ENCODE measurements at places on chromosomes 5 and 9.

GRCh38 chr9:13026956-13027355 is 252.1 kb downstream of the LURAP1L start:
- DNase-seq: no peak

- no peak for DNase-seq
Observed at GRCh38 chr9:95740217-95741004, 135.1 kb upstream of the ERCC6L2 start.

DNA sequence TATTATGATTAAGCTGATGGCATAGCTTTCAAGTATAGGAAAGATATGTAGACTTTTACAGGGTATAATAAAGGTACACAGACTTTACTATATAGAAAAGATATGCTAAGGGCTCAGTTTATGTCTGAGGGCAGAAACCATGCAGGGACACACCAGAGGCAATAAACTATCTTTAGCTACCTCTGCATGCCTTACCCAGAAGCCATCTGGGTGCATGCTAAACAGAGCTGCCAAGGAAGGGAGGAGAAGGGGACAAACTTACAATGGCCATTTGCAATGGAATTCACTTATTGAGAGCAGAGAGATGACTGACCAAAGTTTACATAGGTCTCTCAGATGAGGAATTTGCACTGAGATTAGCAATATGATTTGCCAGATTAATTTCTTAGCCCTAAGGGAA is 143.1 kb upstream of the NR4A3 start:
- no peak for DNase-seq

DNA sequence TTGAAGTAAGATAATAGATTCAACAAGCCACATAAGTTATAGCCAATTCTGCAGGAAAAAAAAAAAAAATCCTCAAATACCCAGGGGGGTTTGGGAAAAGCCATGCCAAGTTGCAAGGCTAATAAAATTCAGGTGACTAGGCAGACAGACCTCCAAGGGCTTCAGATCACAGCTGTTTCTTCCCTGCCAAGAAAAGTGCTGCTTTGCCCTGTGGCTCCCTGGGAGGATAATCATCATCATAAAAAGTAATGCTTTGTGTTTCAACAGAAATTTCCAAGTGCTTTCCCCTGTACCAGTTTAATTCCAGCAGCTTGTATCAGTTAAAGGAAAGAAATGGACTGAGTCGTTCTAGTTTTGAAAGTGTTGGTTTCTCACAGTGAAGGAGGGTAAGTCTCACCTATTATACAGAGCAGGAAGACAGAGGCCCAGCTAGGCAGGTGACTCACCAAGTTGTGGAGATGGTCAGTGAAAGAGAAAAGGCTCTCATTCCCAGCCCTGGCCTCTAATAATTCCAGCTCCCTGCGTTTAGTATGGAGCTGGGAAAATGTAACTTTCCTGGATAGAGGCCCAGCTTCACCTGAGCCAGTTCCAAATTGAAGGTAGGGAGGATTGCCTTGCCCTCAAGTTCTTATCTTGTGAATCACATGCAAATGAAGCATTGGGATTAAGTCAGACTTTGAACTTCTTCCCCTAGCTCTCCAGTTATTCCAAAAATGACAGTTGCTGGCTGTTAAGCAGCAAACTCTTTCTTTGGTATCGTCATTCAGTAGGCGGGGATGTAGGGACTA is 263.4 kb downstream of the GRIA1 start:
- no peak for DNase-seq

DNA sequence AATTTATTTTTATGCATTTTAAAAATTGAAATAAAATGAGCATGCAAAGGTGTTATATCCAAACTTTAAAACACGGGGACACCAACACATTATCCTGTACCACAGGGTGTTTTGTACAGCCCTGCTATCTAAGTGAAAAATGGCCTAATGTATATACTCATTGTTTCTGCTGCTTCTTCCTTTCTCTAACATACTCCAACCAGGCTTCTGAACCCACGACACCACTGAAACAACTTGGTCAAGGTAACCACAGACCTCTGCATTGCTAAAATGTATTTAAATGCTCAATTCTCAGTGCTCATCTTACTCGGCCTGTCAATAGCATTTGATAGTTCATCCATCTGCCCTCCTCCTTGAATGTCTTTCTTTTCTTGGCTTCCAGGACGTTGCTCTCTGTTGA is 48.3 kb downstream of the DENND1A start:
- no peak for DNase-seq

GRCh38 chr5:158483281-158483860 is 616.3 kb downstream of the EBF1 start:
- no peak for DNase-seq

GRCh38 chr5:569358-569867 is 42.7 kb upstream of the CEP72 start:
- no peak for DNase-seq

- no peak for DNase-seq
Observed at GRCh38 chr5:107769519-107769918, 98.8 kb upstream of the EFNA5 start.

GRCh38 chr5:68012429-68012828 is 203.1 kb upstream of the PIK3R1 start:
- no peak for DNase-seq

DNA sequence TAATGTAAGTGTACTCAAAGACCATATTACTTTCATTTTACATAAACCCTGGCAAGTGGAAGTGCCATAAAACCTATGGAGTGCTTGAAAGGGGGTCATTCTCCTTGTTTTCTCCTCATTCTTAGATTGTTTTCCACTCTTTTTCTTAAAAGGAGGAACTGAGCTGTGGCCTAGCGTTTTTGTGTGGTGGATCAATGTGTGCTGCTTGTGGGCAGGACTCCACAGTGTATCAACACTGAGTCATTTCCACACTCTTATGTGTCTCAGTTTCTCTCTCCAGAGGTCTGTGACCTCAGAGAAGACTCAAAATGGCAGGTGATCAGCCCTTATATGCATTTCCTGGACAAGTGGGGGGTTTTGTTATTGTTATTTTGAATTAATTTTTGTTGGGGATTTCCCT is 516.1 kb upstream of the CDH10 start:
- no peak for DNase-seq

DNA sequence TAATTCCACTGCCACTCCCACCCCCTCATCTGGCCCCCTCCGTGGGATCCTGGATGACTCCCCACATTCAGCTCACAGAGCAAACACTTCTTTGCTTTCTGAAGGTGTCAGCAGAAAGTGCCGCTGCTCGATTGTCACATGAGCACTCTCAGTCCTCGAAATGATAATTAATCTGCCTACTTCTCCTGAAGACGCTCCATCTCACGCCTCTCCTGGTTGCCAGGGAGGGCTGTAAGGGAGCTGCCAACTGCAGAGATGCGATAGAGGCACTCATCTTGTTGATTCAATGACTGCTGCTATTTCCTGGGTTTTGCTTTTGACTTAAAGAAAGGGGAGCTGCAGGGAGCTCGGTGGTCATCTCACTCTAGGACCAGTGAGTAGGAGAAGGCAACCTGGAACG is 206.5 kb downstream of the DAB2IP start:
- no peak for DNase-seq

DNA sequence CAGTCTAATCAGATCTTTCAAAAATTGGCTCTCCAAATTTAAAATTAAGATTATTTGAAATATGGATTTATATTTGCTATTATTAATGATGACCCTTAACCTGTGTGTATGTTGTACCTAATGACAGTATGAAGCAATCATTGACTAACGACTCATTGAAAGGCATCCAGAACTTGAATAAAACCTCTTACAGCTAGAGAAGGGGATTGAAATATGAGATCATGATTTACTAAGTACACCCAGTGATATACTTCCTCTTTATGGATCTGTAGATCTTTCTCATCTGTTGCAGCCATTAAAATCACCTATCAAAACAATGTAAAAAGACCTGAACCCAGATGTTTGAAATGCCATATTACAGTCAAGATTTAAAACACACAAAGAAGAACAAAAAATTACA is 126.5 kb downstream of the RPS23 start:
- DNase-seq: no peak

DNA sequence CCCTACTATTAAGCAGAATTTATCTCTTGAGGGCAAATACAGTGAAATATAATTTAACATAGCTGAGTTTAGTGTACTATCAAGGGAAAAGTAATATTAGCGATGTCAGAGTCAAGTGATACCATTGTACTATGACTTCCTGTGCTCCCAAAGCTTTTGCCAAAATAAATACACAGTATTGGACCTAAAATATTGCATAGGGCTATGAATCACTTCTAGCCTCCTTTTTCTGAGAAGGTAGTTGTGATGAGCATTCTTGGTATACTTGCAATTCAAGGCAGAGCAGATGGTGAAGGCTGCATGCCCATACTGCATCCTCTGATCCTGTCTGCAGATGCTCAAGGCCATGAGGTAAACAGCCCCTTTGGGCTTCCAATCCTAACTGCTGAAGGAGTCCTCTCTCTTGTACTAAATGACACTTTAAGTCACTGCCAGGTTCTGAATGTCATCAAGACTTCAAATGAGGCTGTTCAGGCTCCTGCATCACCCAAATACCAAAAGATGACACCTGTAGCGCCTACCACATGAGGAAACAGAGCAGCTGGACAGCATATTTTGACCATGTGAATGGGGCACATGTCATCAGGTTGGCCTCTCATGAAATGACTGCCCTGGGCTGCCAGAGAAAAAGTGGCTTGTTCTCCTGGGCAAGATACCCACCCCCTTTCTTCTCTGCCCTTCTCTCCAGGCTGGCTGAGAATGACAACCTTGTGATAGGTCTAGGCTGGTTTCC is 29.7 kb upstream of the PPP2CA start:
- no peak for DNase-seq

GRCh38 chr5:141805874-141806595 is 72.2 kb downstream of the PCDH1 start:
- no peak for DNase-seq

DNA sequence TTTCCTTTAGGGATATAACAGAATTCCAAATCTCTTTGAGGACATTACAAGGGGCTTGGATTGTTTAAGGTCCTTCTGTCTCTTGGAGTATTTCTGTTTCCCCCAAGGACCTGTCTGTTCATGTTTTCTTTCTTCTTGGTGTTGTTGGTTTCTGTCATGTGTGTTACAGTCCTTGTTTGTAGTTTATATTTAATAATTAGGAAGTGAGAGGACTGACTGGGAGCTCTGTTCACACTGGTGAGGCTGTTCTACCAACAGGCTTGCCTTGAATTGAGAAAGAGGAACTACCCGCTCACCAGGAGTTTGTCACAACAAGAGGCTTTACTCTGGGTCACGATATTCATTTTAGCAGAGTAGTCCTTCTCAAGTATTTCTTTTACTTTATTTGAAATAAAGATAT is 119.2 kb upstream of the SV2C start:
- no peak for DNase-seq

- DNase-seq: no peak
Observed at GRCh38 chr5:172719211-172719610, 51.8 kb downstream of the DUSP1 start.

- no peak for DNase-seq
Observed at GRCh38 chr5:177124486-177124991, 9.0 kb upstream of the NSD1 start.

GRCh38 chr9:80485420-80486250 is 913.9 kb downstream of the TLE4 start:
- no peak for DNase-seq

DNA sequence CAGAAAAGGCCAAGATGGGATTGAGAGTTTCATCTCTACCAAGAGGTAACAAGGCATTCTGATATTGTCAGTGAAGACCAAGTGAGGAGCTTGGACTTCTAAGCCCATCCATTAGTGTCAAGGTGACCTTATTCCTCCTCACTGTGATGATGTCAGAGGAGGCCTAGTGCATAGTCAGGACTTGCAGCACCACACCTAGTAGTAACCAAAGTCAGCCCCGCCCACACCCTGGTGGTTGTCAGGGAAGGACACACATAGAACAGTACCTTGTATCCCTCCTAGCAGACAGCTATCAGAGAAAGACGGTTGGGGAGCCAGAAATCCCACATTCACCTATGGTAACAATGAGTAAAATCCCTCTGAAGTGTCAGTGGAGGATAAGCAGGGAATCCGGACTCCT is 111.7 kb downstream of the AP3B1 start:
- DNase-seq: no peak

GRCh38 chr5:100852988-100853449 is 50.1 kb downstream of the ST8SIA4 start:
- DNase-seq: no peak

- no peak for DNase-seq
Observed at GRCh38 chr5:149915392-149916260, 29.0 kb downstream of the PDE6A start.

GRCh38 chr5:146388386-146388785 is 49.7 kb downstream of the POU4F3 start:
- no peak for DNase-seq

- DNase-seq: no peak
Observed at GRCh38 chr5:131209506-131210150, 38.9 kb downstream of the LYRM7 start.

DNA sequence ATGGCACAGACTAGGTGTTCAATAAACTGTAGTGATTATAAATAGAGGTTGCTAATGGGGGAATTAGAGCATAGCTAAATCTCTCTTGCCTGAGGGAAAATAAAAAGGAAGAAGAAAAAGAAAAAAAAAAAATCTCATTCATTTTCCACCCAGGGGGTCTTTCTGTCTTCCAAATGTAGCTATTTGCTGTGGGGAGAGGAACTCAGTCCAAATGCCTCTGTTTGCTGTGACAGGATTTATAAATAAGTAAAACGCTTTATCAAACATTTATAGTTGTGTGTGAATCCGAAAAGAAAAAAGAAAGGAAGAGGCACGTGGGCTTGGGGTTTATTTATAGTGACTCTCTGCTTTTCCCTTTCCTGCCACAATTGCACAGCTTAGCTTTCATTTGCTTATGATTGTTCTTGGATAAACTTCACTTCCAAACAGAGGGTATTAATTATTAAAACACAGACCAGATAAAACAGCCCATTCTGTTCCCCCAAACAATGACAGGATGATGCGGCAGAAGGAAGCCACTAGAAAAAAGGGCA is 245.7 kb downstream of the ASTN2 start:
- DNase-seq: no peak

DNA sequence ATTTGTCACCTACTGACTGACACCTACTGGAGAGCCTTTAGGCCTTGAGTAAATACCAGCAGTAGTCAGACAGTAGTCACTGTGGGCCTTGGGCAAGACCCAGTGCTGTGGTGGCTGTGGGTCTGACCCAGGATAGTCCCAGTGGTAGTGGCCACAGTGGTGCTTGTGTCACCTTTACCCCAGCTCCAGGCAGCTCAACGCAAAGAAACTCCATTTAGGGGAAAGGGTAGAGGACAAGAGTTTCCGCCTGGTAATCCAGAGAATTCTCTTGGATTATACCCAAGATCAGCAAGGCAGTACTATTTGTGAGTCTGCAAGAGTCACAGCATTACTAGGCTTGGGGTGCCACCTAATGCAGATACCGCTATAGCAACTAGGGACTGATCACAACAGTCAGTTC is 28.9 kb downstream of the CERT1 start:
- DNase-seq: no peak

Data from stimulated activated CD8-positive, alpha-beta memory T cell treated with anti-CD3 and anti-CD28 coated beads, Interleukin-2, amount 100 ng/mL, for 1 hour (primary cell).